ENCODE measurements at places on chromosomes 4 and X.
A peak's percentile ranks its signal among the peaks of the same experiment; 100 is the strongest.

GRCh38 chr4:187042251-187042650 is 318.6 kb upstream of the FAT1 start:
- no peak for DNase-seq

- no peak for DNase-seq
Observed at GRCh38 chr4:154414796-154415195, 76.8 kb downstream of the DCHS2 start.

- DNase-seq = no peak
Observed at GRCh38 chr4:185924458-185925044, 112.6 kb upstream of the SORBS2 start.

DNA sequence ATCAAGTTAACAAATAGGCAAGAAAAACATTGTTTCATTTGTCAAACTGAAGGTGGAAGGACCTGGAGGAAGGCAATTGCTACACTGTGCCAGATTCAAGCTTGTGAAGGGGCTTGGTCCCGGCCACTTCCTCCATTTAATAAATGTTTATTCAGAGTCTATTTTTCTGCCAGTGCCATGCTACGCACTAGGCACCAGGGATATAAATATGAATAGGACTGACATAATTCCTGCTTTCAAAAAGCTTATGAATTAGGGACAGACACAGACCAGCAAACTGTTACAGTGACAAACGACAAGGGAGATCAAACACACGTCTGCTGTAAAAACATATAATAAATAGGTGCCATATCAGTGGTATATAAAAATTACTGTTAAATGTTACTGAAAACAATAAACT is 571 bp downstream of the TLR6 start:
- DNase-seq = no peak

DNA sequence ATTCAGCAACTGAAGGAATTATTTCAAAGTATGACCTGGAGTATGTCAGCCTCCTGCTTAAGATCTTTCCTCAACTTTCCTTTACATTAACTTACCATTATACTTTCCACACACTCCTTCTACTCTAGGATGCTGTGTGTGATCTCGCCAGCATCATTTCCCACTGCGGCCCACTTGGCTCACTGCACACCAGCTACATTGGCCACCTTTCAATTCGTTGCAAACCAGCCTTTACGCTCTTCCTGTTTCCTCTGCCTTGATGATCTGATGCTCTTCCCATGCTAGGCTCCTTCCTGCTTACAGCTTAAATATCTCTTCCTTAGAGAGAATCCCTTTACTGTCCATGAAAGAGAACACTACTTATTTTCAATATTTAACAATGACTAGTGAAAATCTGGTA is 95.1 kb downstream of the GPM6A start:
- DNase-seq = no peak

- DNase-seq = no peak
Observed at GRCh38 chr4:47065051-47065481, 33.7 kb downstream of the GABRB1 start.

GRCh38 chr4:4521731-4522130 is 20.1 kb downstream of the STX18 start:
- DNase-seq = no peak

GRCh38 chrX:18931972-18932371 is 51.9 kb downstream of the PHKA2 start:
- DNase-seq = no peak

DNA sequence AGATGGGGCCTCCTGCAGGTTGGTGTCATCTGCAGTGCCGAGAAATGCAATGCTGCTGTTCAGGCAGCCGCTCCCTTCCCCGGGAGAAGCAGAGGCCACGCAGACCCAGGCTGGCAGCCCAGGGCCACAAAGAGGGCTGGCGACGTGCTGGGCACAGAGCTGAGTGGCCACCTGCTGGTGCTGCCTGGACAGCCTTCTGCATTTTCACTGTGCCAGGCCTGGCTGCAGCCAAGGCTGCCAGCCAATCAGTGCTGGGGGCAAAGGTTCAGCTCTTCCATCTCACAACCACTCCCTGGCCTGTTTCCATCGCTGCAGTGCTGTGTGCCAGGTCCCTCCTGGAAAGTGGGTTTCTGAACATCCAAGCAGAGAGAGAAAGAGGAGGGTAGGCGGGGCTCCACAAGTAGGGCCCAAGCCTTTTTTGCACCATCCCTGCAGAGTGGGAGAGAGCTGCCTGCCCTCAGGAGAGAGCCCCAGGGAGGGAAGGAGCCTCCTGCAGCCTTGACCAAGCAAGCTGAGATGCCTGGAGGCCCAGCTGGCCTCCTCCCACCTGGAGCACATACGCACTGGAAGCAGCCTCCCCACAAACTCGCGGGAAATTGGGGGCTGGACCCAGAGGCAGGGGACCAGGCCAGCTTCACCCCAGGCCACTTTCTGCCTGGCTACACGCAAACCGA is 20.1 kb downstream of the ADRA2C start:
- DNase-seq = no peak

DNA sequence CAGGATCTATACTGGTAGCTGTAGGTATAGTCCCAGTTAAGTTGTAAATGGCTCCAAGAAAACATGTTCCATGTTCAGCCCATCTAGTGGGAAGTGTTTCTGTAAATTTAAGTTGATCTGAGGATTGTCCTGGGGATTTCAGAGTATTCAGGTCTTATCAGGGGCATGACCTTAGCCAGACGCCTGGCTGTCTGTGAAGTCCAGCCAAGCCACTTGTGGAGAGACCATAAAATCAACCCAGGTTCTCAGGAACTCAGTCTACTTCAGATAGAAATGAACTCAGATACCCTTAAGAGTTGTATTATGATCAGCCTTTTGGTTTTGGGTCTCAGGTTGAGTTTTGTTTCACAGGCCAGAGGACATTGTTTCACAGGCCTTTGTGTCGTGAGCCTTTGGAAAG is 95.9 kb downstream of the EGF start:
- no peak for DNase-seq

DNA sequence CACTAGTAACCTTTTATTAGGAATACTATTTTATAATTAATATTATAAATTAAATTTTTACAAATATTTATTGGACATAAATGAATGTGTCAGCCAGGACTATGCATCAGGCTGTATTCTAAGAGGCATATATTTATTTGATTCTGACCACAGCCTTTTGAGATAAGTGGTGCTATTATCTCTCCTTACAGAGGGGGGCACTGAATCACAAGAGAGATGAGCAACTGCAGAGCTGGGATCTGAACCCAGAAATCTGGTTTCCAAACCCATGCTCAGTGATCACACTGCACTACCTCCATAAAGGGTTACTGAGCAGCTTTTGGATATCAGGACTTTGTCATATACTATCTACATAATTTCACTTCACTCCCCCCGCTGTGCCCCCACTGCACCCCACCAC is 322.0 kb downstream of the TMA16 start:
- DNase-seq = no peak

GRCh38 chr4:144356941-144357381 is 216.4 kb upstream of the GYPA start:
- DNase-seq = no peak

GRCh38 chrX:39602195-39602594 is 495.6 kb downstream of the BCOR start:
- DNase-seq = no peak

DNA sequence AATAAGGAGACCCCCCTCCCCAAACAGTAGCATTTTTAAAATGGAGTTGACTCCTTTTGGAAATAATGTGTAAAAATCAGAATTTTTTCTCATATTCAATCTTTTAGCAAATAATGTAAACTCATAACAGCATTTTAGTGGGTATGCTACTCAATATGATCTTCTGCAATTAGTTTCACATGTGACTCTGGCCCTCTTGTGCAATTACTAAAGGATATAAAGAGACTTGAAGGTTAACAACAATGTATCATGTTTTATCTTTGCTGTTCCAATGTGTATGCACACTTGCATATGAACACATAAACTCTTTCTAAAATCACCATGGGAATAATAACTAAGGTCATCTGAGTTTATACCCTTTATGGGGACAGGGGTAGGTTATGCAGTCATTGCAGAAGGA is 39.9 kb upstream of the RXFP1 start:
- no peak for DNase-seq

GRCh38 chr4:83223781-83224180 is 60.8 kb downstream of the COQ2 start:
- DNase-seq = no peak

- no peak for DNase-seq
Observed at GRCh38 chr4:10803713-10804343, 119.3 kb upstream of the CLNK start.

DNA sequence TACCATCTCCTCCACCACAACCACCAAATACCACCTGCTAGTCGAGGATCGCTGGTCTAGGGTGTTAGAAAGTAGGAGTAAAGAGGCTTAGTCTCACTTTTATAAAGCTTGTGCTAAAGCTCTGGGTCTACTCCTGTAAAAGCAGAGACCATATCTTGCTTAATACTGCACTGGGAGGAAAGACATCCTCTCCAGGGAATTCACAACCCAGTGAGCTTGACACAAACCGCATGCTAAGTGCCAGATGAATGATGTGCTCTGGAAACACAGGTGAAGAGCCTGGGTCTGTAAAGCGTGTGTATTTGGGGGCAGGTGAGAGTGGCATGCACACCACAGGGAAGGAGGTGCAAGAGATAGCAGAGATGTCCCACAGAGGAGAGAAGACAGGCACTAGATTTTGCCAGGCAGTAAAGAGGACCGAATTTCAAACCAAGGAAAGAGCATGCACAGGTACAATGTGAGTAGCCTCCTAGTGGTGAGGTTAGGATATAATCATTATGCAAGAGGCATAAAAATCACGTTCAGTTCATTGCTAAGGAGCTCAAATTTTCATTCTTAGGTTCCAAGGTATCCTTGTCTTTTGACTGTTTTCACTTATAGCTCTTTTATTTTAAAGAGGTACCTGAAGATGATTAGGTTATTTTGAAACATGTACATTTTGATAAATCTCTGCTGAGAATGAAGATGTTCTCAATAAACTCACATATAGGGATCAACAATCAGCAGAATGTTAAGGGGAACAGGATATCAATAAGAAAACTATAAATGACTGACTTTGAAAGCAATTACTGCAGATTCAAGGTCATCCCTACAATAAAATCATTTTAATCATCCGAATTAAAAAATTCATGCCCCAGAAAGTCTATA is 20.7 kb downstream of the TAPT1 start:
- no peak for DNase-seq

DNA sequence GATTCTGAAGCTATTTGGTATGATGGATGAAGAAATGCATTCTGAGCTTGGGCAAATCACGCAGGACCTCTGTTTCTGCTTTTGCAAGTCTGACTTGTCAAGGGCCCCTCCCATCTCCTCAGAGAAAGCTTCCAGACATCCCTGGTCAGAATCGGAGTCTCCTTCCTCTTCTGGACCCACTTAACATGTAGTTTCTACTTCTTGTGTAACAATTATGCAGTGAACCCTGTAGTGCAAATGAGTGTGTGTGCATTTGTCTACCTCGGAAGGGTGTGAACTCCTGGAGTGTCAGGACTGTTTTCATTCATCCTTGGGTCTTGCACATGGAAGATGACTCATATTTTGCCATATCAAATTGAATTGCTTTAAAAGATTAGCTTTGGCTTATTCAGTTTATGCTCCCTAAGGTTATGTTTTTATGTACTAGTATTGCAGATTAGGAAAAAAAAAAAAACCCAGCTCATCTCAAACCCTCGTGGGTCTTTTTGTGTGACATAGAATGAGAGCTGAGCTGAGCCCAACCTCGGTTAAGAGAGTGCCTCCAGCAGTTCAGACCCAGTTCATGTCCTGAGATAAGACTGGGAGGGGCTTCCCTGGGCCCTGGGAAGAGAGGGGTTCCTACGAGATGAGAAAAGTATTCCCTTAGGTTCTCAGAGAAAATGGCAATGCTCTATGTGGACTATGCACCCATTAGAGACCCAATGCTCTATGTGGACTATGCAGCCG is 61.1 kb upstream of the RPL34 start:
- no peak for DNase-seq

DNA sequence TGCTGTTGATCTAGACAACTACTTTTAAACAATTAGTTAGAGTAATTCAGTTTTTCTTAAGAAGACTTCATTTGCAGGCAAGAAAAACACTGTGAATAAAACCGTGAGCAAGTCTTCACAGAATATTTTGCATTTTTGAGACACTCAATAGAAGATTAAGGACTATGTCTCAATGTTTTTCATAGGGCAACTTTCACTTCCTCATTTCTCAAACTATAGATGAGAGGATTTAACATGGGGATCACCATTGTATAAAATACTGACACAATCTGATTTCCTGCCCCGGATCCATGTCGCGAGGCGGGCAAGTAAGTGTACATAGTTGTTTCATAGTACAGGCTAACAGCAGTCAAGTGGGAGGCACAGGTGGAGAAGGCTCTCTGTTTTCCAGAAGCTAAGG is 108.8 kb upstream of the IGSF1 start:
- no peak for DNase-seq

GRCh38 chr4:88858752-88859151 is 161.1 kb upstream of the NAP1L5 start:
- no peak for DNase-seq

DNA sequence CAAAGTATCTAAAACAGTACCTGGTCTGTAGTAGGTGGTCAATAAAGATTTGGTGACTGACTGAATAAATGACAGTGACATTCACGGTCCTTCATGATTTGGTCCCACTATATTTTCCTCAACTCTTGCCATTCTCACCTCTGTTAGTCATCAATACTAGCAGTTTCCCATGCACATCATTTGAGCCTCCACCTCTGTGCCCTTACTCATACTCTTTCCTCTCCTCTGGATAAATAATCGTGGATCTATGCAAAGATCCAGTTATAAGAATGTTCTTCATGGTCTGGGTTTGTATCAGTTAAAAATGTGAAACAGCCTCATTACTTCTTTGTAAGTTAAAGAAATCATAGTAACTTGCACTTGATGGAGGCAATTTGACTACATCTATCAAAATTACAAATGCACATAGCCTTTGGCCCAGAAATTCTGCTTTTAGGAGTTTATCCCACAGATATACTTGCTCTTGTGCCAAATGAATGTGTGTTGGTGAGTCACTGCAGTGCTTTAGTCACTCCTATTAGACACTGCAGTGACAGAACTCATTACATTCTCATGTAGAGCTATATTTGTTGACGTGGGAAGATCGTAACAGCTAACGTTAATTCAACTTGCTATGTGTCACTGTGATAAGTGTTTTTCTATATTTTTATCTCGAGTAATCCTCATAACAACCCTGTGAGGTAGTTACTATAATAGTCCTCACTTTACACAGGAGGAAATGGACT is 121.9 kb upstream of the SMIM10 start:
- no peak for DNase-seq

GRCh38 chr4:98706200-98706813 is 47.9 kb upstream of the TSPAN5 start:
- DNase-seq = peak; percentile 2

GRCh38 chr4:80015407-80016189 is 57.4 kb downstream of the ANTXR2 start:
- no peak for DNase-seq

- no peak for DNase-seq
Observed at GRCh38 chrX:123450222-123450621, 266.1 kb downstream of the GRIA3 start.

- DNase-seq = no peak
Observed at GRCh38 chr4:85391071-85391470, 83.9 kb upstream of the ARHGAP24 start.

DNA sequence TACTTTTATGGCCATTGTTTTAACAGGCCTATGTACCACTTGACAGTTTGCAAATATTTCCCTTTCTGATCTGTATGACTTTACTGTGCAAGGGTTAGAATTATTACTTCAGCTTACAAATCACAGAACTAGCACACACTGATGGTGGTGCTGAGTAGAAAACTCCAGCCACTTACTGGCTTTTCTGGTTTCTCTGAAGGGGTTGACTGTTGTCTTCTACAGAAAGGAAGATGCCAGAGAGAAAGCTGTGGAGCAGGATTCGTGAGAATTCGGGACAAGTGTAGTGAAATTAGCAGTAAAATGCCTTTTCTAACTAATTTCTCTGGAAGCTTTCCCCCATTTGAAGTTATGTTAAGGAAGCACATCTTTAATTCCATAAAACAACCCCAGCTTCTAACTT is 46.6 kb upstream of the GK2 start:
- no peak for DNase-seq

All from stimulated activated CD4-positive, alpha-beta T cell treated with anti-CD3 and anti-CD28 coated beads, Interleukin-4, amount 100 ng/mL, for 4 hours (primary cell).